ENCODE measurements at places on chromosomes 11 and 22. TPM values are rescaled to one million over a fixed set of nuclear protein-coding genes. Genes with fewer than 3 reads are reported as not detected.

Gene ABCG4
- total RNA-seq = not detected

Gene MRGPRF
- total RNA-seq = not detected

Gene BATF2
- 0.18 TPM for total RNA-seq

Gene ARHGEF12
- total RNA-seq = 15.4 TPM

Gene PTGDR2
- not detected for total RNA-seq

DNA sequence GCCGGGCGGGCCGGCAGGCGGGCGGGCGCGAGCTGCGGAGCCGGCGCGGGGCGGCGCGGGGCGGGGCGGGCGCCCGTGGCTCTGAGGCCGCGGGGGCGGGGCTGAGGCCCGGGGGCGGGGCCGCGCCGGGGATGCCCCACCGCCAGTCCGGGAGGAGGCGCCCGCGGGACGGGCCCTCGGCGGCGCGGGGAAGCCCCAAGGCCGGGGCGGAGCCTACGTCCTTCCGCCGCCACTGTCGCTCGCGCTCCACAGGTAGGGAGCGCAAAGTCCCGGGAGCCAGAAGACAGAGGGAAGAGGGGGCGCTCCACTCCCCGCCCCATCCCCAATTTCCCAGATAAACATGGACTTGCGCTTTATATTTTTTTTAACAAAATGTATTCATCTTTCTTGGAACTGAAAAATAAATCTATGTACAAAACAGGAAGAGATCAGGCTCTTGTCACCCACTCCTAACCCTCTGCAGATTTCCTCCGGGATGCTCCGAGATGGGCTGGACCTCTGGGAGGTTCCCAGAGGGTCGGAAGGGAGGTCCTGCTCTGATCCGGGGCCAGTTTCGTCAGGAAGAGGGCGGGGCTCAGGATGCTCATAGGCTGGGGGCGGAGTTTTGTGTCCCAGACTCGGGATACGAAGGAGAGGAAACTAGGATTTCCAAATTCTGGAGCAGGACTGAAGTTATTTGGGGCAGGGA, at the start of gene MAP4K2:
TSS of gene MAP4K2 (minus strand) at position 57 of the 688 bp plus-strand sequence. CDS start 65 bp downstream, outside the sequence.
- no peaks in the 10 kb centered on the region for H3K27me3 ChIP-seq
- no peaks in the 10 kb centered on the region for H3K36me3 ChIP-seq
- H3K4me3 ChIP-seq = peak within 1 kb of the TSS; percentile 87
- H3K4me1 ChIP-seq = peaks cover 45% of the 10 kb centered on the region

DNA sequence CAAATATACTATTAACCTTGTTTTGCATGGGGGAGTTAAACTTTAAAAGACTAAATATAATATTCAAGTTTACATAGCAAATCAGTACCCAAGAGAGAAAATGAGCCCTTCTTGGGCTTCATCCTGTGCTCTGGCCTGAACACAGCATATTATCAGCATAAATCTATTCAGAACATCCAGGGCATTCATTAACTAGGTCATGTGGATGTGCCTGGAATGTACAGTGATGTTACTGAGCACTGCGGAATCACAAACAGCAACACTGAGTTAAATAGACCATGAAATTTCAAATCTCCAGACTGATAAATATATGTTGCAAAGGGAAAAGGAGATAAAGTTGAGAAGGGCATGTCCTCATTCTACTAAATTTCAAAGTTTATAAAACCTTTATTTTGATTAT, 426.4 kb downstream of the AASDHPPT start:
- no peak overlapping the region for H3K4me3 ChIP-seq
- H3K27me3 ChIP-seq = no peaks in the 10 kb centered on the region
- H3K27ac ChIP-seq = no peak overlapping the region
- H3K4me1 ChIP-seq = no peaks in the 10 kb centered on the region

GRCh38 chr11:124090996-124091395, 24.3 kb upstream of the VWA5A start:
- H3K4me3 ChIP-seq = no peak overlapping the region
- no peaks in the 10 kb centered on the region for H3K27me3 ChIP-seq
- no peaks in the 10 kb centered on the region for H3K36me3 ChIP-seq
- DNase-seq = no peak

DNA sequence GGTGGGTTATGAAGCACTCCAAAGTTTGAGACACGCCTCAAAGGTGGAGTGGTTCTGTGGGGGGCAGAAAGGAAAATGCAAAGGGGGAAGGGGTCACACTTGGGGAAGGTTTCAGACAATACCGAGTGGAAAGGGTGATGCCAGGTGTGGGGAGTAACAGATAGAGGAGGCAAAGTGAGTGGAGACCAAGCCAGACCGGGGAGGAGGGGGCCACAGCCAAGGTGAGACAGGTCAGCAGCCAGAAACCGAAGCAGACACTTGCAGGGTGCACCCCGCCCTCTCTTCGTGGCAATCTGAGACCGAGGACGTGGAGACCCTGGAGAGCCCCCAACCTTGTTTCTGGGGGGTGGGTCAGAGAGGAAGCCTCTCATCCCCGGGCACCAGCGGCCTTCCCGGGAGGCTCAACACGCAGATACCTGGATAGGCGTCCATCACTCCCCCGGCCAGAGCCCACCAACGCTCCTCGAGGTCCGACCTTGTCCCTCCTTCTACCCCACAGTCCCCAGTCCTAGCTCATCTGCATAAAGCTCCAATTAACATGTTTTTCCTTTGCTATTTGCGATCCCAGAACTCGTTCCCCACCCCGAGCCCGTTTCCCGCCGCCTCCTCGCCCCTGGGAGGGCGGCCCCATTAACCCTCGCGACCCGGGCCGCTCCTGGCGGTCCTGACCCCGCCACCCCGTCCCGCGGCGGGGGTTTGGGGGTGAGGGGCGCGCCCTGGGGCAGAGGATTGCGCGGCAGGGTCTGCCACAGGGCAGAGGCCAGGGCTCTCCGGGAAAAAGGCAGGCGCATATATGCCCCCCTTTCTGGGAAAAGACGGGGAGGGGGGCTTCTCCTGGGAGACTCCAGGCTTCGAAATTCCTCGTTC, 21.8 kb downstream of the RTN4RL2 start:
- no peaks in the 10 kb centered on the region for H3K27me3 ChIP-seq
- H3K36me3 ChIP-seq = peaks cover 31% of the 10 kb centered on the region
- no peak overlapping the region for H3K4me3 ChIP-seq
- DNase-seq = no peak

GRCh38 chr22:17906978-17907747, 117.2 kb downstream of the MICAL3 start:
- H3K27ac ChIP-seq = no peak overlapping the region
- H3K4me1 ChIP-seq = peaks cover 29% of the 10 kb centered on the region
- no peak overlapping the region for H3K4me3 ChIP-seq
- peaks cover 23% of the 10 kb centered on the region for H3K36me3 ChIP-seq

DNA sequence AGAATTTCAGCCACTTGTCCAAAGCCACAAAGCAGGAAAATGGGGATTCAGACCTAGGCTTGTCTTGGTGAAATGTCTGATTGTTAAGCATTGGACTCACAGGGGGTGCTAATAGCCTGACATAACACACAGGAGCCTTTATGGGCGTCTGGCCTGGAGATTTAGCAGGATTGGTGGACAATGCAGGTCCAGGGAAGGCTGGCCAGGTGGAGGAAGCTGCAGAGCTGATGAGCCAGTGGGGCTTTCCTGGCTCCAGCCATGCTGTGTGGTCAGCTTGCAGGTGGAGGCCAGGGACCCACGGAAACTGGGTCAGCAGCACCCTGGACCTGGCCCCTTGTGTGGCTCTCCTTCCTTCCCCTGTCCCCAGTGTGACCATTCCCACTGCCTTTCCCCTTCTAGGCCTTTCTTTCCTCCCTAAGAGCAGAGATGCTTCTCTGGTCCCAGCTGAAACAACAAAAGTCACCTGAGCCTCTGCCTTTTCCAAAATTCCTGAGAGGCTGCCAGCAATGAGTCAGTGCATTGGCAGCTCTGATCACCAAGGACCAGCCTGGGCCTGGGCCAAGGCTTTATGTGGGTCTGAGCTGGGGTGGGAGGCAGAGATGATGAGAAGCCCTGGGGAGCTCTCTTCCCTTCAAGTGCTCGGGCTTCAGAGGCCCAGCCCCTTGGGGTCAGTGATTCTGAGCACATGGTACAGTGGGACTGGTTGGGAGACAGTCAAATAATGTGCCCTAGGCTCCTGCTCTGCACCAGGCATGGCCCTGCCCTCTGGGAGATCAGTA, 85.2 kb downstream of the CCDC81 start:
- DNase-seq = no peak
- no peak overlapping the region for H3K27ac ChIP-seq
- no peaks in the 10 kb centered on the region for H3K27me3 ChIP-seq
- H3K36me3 ChIP-seq = no peaks in the 10 kb centered on the region
- no peaks in the 10 kb centered on the region for H3K4me1 ChIP-seq
- H3K4me3 ChIP-seq = no peak overlapping the region

- H3K27ac ChIP-seq = peak overlapping the region; percentile 99
- no peaks in the 10 kb centered on the region for H3K27me3 ChIP-seq
- DNase-seq = peak; percentile 98
- H3K4me1 ChIP-seq = peaks cover 98% of the 10 kb centered on the region
- no peaks in the 10 kb centered on the region for H3K36me3 ChIP-seq
Measured at GRCh38 chr11:45028911-45029682, 78.4 kb upstream of the TP53I11 start.

- H3K4me1 ChIP-seq = no peaks in the 10 kb centered on the region
- no peak overlapping the region for H3K27ac ChIP-seq
- H3K36me3 ChIP-seq = no peaks in the 10 kb centered on the region
- no peaks in the 10 kb centered on the region for H3K27me3 ChIP-seq
Measured at GRCh38 chr11:33656768-33657167, 43.9 kb downstream of the C11orf91 start.

- no peaks in the 10 kb centered on the region for H3K27me3 ChIP-seq
- H3K4me3 ChIP-seq = no peak overlapping the region
- no peaks in the 10 kb centered on the region for H3K36me3 ChIP-seq
Measured at GRCh38 chr11:131674051-131674755, 303.8 kb downstream of the NTM start.

- H3K27ac ChIP-seq = no peak overlapping the region
- no peaks in the 10 kb centered on the region for H3K27me3 ChIP-seq
- H3K4me1 ChIP-seq = no peaks in the 10 kb centered on the region
- H3K4me3 ChIP-seq = no peak overlapping the region
- no peaks in the 10 kb centered on the region for H3K36me3 ChIP-seq
- peak; percentile 77 for DNase-seq
Measured at GRCh38 chr11:18802381-18803257, 11.0 kb upstream of the PTPN5 start.

GRCh38 chr11:46710821-46711269, 8.2 kb upstream of the F2 start:
- 0 out of 2 replicates have a peak, but pooled peaks cover 7% of the 10 kb centered on the region for H3K36me3 ChIP-seq
- H3K27ac ChIP-seq = no peak overlapping the region
- no peak overlapping the region for H3K4me3 ChIP-seq
- no peaks in the 10 kb centered on the region for H3K4me1 ChIP-seq
